AG09319 (cell line): ENCODE measurements at places on chromosomes 6 and 20.
A peak's percentile ranks its signal among the peaks of the same experiment; 100 is the strongest.

- peak; percentile 5 for DNase-seq
These were observed 653.6 kb upstream of the FLRT3 start for GRCh38 chr20:14991023-14991422.

GRCh38 chr6:157717340-157717748 is 105.7 kb upstream of the SNX9 start:
- no peak for DNase-seq

DNA sequence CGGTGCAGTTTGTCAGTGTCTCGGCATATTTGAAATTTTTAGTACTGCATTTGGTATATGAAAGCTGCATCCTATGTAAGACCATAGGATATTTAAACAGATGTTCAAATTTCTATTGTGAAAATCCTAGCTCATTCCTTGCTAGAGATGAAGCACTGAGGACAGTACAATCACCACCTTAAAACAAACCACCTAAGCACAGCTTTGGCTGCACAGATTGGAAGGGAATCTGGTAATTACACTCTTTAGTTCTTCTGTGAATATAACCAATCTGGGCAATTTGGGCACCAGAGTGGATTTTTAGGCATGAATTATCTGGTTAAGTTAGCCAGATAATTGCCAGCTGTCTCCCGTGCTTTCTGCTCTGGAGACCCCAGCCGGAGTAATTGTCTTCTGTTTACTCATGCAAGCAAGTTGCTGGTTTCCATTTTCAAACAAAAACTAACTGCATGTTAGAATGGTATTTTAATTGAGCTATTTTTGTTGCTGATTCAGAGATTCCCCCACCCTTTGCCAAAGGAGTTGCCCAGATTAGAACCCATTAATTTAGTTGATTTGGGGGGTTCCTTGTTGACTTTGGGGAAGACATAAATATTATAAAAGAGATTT is 36.9 kb downstream of the E2F3 start:
- DNase-seq: no peak

GRCh38 chr20:17093782-17094181 is 133.1 kb upstream of the PCSK2 start:
- DNase-seq: no peak

GRCh38 chr6:85493389-85493788 is 43.5 kb downstream of the NT5E start:
- no peak for DNase-seq
